ENCODE measurements at places on chromosomes 6 and 20.

- DNase-seq, result no peak
Measured at GRCh38 chr20:60123096-60123495, 164.9 kb downstream of the CDH26 start.

- no peak for DNase-seq
Measured at GRCh38 chr6:169709293-169709692, 7.4 kb downstream of the C6orf120 start.

- no peak for DNase-seq
Measured at GRCh38 chr6:112475083-112475482, 128.0 kb downstream of the RFPL4B start.

DNA sequence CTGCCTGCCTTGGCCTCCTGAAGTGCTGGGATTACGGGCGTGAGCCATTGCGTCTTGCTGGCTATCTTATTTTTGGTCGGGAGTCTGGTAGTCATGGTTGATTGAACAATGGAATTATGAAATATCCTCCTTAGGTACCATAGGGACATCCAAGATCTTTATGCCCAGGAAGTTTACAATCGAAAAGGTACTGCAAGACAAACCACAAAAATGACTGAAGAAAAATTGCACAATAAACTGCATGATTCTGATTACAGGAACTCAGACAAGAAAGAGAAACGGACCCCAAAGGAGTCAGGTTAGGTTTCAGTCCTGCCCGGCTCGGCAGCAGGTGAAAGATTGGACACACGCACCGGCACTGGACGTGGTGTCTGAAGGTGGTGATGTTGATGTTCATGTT is 5.3 kb downstream of the SLC26A8 start:
- DNase-seq, result no peak

- no peak for DNase-seq
Measured at GRCh38 chr20:20427227-20427864, 59.4 kb downstream of the INSM1 start.

DNA sequence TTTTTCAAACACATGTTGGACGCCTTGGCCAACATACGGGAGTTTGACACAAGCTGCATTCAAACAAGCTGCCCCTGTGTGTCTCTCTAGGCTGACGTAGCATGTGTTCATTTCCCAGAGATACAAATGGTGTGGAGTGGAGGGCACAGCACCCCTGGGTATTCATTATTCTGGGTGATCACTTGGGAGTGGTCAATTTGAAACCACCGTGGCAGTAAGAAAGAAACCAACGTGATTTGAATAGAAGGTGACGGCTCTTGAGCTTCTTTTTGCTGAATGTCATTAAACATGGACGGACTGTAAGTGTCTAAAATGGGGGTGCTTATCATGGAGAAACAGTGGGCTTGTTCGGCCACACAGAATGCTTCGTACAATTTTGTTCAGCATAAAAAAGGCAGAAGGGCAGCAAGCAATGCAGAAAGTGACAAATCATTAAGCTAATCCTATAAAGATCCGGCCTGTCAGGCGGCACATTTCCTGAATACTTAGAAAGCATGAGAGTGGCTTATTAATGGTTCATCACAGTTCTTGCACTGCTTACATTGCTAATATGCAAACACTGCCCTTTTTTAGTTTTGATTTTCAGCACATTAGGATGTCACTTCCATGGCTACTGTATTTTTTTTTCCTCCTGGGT is 1261.9 kb upstream of the CITED2 start:
- DNase-seq, result no peak

DNA sequence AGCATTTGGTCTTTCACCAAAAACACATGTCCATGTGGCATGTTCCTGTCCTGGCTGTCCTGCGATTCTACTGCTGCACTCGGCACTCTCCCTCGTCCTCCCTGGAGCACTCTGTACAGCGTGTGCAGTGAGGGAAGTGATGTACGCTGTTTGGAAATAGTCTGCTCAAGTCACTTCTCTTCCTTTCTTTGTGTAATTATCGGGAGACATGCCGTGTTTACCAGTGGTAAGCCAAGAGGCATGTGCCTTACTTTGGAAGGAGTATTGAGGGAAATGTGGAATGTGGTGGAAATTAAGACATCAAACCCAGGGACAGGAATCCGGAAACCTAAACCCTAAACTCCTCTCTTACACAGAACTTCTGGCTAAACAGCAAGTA is 268.5 kb upstream of the FOXQ1 start:
- DNase-seq, result no peak

GRCh38 chr20:38728191-38728781 is 4.0 kb downstream of the SLC32A1 start:
- no peak for DNase-seq

DNA sequence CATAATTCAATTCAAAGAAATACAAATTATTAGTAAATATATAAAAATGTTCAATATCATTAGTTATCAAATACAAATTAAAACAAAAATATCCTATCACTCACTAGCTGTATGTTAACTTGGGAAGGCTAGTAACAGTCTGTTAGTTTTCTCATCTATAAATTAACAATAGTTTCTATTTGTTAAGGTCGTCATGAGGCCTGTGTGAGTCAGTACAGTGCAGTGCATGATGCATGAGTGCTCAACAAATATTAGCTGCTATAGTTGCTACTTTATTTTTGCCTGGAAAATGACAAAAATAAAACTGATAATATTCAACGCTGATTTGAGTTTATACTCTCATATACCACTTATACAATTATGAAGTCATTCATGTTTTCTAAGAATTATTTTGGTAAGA is 401.6 kb upstream of the RUNX2 start:
- no peak for DNase-seq

- DNase-seq, result no peak
Measured at GRCh38 chr6:142210606-142211005, 63.5 kb downstream of the VTA1 start.

- DNase-seq, result no peak
Measured at GRCh38 chr6:152343735-152344360, 293.3 kb downstream of the SYNE1 start.

DNA sequence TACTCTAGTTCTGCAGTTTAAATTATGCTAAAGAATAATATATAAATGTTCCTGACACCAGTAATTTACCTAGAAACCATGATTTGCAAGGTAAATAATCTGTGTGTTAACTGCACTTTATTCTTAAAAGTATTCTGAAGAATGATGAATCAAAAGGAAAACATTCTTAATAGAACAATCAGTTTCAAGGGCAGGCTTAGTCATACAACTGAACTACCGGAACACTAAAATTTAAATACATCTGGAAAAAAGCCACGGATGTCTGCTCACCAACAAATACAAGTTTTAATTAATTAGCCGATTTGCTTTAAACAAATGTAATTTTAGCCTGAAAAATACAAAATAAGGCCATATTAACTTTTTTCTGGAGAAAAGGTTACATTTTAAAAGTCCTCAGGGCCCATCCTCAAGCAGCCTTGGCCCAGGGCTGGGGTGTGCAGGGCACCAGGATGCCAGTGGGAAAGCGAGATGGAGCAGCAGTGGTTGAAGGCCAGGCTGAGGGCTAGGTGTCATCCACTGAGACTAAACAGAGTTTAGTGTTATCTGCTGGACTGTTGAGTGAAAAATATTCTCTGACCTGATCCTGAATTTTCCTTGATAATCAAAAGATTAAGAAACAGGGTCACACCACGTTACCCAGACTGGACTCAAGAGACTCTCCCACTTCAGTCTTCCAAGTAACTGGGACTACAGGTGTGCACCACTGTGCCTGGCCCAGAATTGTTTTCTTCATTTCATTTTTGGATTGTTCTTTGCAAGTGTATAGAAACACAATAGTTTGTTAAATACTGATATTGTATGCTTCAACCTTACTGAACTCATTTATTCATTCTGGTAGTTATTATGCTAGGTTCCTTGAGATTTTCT is 88.2 kb upstream of the DST start:
- DNase-seq, result no peak

- DNase-seq, result no peak
Measured at GRCh38 chr6:46964716-46965519, 43.2 kb upstream of the ADGRF5 start.

GRCh38 chr6:4983322-4983721 is 20.5 kb downstream of the RPP40 start:
- DNase-seq, result no peak

GRCh38 chr20:35306931-35307517 is 14.8 kb upstream of the FAM83C start:
- DNase-seq, result no peak

DNA sequence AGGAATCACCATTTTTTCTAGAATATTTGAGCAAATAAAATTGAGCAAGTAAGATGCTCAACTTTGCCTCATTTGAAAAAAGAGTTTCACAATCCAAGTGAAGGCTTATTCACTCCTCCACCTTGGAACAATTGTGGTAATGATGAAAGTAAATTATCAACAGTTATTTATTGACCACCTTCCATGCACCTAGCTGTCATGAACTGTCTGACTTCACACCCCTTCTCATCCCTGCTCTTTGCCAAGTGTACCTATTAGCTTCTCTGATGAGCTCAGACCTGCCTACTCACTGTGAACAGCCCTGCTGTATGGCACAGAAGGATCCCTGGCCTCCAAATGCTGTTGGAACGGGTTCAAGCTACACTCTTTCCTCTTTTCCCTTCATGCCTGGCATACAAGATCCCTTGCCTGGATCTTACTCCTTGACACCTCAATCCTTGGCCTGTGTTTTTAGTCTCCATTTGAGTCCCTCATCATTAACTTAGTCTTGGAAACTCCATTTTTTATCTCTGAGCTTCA is 99.0 kb upstream of the PREP start:
- DNase-seq, result no peak

DNA sequence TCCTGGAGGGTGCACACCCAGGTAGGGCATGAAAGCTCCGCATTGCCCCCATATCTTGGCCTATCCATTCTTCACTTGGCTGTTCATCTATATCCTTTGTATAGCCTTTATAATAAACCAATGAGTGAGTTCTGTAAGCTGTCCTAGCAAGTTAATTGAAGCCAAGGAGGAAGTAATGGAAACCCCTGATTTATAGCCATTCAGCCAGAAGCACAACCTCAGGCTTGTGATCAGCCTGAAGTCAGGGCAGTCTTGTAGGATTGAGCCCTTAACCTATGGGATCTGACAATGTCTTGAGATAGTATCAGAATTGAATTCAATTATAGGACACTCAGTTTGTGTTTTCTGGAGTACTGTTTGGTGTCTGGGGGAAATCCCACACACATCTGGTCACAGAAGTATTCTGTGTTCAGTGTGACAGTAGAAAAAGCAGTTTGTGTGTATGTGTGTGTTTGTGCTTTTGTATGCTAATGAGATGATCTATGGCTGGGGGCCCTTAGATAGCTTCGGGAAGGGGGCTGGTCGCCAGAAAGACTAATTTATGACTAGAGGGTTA is 5.7 kb downstream of the NT5E start:
- DNase-seq, result no peak

DNA sequence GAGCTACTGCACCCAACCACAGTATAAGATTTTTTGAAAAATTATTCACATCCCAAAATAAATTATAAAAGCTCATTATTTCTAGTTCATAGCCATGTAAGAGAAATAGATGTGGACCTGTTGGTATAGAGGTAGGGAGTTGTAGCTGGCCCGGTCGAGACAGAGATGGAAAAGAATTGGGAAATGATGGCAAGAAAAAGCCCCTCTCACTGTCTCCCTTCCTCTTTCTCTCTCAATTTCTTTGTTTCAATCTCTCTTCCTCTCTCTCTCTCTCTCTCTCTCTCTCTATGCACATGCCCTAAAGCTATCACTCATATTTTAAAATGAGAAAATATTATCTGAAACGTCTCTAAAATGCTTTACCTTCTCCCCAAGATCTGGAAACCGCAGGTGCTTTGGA is 80.7 kb upstream of the CD83 start:
- no peak for DNase-seq

- DNase-seq, result no peak
Measured at GRCh38 chr20:39669659-39670058, 707.5 kb downstream of the DHX35 start.

- DNase-seq, result no peak
Measured at GRCh38 chr6:28841290-28841689, 82.5 kb downstream of the TRIM27 start.

- DNase-seq, result no peak
Measured at GRCh38 chr20:37777012-37777950, 83.5 kb downstream of the CTNNBL1 start.

DNA sequence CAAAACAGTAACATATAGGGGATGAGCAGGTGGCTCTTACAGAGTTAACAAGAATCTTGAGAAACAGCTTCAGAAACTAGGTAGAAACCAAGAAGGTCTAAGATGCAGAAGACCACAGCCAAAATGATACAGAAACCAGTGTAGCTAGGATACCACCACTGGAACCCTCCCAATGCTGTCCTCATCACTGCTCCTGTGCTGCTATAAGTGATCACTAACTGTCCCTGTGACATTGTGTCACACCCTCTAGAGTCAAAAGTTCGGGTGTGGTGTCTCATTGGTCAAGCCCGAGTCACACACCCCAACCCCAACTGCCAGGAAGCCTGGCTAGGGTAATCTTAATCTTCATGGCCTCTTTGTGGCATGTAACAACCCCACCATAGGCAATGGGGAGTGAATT is 153.1 kb downstream of the RCAN2 start:
- DNase-seq, result no peak

DNA sequence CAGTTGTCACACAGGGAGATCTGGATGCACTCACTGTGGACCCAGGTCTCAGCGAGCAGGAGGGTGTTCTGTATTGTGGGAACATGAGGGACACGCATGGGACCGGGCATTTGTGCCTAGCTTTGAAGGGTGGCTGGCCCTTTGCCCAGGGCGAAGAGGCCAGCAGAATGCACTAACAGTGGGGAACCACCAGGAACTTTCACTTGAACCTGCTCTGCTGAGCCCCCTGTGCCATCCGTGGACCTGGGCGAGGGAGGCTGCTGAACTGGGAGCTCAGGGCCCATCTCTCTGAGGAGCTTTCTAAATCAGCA is 1.2 kb upstream of the ULBP2 start:
- no peak for DNase-seq

DNA sequence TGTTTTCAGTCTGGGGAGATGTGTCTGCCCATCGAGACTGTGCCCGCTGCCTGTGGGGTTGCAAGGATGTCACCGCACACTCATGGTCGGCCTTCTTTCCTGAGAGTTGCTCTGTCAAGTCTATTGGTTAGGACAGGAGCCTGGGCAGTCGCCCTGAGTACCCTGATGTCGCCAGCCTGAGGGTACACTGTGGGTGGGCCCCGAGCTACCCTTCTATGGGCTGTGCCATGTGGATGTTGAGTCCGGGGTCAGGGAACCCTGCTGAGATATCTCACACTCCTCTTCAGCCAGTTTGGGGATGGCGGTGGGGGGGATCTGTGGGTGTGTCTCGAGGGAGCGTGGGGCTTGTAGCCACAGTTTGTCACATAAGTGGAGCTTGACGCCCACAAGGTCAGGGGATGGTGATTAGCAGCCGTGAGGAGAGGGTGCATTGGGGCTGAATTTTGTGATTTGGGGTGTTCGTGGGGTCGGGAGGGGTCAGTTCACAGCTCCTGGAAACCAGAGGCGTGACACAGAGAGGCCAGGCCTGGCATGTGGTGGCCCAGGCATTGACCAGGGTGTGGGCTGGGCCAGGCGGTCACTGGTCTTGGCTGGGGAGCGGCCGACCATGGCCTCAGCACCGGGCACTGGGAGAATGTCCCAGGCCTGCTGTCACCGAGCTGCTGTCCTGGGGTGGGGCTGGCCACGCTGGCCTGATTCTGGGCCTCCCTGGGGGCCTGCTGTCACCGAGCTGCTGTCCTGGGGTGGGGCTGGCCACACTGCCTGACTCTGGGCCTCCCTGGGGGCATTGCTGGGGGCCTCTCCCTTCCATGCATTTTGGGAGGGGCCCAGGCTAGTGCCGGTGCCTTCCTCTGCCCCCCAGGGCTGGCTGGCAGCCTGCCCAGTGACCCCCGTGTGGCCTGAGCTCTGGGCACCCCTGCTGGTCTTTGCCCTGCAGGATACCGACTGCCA is 1.6 kb upstream of the NPBWR2 start:
- no peak for DNase-seq
